NCI-H146 (cell line): ENCODE measurements at places on chromosomes 5 and 9.
A peak's percentile ranks its signal among the peaks of the same experiment; 100 is the strongest.

- no peak for DNase-seq
These were observed 102.0 kb downstream of the ARHGAP26 start for GRCh38 chr5:142872217-142872616.

DNA sequence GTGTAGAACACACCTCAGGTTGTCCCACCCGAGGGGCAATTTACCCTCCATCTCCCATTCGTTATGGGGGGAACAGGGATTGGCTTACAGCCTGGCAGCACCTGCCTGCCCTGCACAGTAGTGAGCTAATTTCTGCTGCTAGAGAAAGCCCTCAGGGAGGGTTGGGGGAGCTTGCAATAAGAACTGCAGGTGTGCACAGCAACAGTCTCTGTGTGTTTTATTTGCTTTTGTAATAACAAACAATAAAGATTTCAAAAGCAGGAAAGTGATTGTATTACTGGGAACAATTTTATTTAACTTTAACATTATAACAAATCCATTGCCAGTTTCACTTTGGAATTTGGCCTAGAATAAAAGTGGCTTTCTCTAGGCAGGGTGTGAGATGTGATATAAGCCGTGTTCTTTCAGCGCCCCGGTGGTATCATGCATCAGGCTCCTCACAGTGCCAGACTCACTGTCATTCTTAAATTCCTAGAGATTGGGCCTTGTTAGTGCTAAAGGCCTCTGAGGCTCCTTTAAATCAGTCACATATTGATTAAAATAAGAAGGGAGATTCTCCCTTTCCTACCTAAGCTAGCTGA lies 81.1 kb downstream of the RMI1 start:
- DNase-seq, result peak; percentile 86

- DNase-seq, result no peak
These were observed 296.6 kb upstream of the PCSK5 start for GRCh38 chr9:75593920-75594319.

DNA sequence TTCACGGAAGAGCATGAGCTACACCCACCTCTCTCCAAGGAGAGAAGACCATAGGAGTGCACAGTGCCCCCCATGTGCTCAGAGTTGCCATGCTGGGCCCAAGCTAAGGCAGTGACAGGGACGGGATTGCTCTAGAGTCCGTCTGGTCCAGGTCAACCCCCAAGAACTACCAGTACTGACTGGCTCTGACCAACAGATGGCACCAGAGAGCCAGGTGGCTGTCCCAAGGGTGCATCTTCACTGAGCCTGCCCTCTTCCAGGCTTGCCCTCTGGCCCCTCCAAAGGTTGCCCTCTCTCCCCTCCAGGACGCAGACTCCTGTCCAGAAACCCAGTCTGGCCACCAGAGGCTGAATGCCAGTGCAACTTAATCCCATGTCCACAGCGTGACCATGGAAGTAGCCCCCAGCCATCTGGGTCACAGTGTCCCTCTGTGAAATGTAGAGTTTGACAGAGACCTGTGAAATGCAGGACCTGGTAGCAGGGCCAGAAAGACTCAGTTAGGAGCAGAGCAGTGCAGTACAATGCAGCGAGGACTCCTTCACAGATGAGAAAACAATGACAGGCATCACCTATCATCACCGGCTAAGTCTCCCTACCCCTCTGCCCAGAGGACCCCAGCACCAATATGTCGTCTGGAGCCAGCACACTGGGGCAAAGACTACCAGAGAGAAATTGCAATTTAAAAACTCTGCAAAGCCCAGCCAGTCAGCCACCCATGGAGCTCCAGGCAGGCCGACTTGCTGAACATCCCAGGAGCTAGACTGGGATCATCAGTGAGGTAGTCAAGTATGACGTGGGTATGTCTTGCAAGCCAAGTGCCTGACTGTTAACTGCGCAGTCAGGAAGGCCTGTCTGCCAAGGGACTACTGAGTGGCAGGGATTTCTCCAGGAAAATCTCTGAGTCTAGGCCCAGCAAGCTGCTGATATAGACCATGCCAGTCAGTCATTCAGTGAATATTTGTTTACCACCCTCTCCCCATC lies 7.7 kb upstream of the SKP1 start:
- peak; percentile 38 for DNase-seq

- no peak for DNase-seq
These were observed 80.5 kb upstream of the SPATA31C2 start for GRCh38 chr9:88218726-88219125.

- DNase-seq, result peak; percentile 16
These were observed 624 bp upstream of the RETREG1 start for GRCh38 chr5:16617274-16617968.

DNA sequence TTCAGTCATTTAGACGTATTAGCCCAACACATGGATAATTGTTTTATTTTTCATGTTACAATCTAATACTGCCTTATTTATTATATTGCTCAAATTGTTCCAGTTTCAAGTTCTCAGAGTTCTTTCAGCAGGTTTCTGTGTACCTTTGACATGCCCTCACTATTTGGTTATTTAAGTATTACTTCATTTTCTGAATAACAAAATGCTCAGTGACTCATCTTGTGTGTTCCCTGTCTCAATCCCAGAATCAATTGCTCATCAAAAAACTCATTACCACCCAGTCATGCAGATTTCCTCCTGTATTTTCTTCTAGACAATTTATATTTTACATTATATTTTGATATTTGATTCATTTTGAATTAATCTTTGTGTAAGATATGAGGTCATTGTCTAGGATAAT lies 562.6 kb downstream of the ANXA1 start:
- DNase-seq, result no peak

DNA sequence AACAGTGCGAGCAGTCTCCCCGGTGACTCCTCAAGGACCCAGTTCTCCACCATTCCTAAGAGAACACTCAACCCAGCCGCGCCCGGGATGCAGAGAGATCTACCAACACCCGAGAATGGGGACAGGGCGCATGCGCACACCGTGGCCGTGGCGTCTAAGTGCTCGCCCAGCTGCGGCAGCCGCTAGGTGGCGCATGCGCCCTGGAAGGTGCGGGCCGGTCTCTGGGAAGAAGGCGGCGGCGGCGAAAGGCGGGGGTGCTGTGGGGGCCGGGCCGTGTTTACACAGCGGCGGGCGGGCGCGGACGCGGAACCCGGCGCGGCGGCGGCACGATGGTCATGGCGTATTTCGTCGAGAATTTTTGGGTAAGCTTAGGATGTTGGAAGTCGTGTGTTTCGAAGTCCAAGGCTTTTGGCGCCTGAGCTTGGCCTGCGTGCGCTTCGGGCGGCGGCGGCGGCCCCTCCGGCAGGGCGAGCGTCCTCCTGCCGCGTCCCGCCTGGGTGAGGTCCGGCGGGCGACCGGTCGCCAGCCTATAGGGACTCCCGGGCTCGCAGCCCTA lies at the start of gene FCHO2:
Gene FCHO2 (plus strand): TSS at position 274 of the 556 bp plus-strand sequence. CDS start 56 bp downstream, at position 330.
- peak; percentile 95 for DNase-seq

GRCh38 chr9:136747161-136748060 lies 914 bp downstream of the LCN6 start:
- no peak for DNase-seq

- no peak for DNase-seq
These were observed 1683.2 kb downstream of the MAT2B start for GRCh38 chr5:165188556-165189175.

GRCh38 chr5:133048993-133049725 lies 2.7 kb upstream of the HSPA4 start:
- DNase-seq, result no peak

DNA sequence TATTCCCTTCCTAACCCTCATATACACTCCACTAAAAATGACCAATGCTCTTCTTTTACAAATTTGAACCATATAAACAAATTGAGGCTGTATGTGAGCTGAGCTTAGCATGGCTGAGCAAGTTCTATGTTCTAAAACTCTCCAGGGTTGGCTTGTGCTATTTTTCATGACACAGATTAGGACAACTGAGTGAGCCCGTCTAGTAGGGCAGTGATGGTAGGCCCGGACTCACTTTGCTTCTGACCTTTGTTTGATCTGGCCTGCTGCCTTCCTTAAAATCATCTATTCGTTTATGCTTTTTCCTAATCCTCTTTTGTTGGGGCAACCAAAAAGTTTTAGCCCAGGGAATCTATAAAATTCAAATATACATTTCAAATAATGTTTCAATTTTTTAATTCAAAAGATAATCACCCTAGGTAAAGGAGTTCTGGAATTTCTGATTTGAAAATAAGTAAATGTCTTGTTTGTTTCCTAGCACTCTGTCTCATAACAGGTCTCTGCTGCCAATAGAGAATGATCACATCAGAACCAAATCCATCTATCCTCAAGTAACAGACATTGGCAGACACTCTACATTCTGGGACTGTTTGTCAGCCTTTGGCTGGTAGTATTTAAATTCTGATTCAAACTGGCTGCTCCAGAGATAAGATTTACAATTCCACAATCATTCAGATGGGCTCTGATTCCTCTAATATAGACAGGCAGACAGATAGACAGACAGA lies 217.0 kb upstream of the TARS1 start:
- no peak for DNase-seq

- DNase-seq, result no peak
These were observed 66.5 kb downstream of the KIAA0825 start for GRCh38 chr5:94551858-94552257.

- DNase-seq, result no peak
These were observed 29.6 kb downstream of the CRHBP start for GRCh38 chr5:76982450-76982849.

DNA sequence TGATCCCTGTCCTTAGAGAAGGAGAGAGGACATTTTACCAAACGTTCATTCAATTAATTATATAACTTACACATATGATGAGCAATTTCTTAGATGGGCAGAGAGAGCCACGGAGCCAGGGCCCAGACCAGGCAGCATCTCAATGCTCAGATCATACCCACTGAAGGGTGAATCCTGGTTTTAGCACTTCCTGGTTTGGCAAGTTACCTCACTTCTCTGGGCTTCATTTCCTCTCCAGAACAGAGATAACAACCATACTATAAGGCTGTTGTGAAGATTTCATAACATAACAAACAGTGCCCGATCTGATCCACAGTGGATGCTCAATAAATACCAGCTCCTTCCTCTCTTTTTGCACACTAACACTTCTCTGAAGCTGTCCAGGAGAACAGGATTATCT lies 271.1 kb downstream of the DENND1A start:
- no peak for DNase-seq

DNA sequence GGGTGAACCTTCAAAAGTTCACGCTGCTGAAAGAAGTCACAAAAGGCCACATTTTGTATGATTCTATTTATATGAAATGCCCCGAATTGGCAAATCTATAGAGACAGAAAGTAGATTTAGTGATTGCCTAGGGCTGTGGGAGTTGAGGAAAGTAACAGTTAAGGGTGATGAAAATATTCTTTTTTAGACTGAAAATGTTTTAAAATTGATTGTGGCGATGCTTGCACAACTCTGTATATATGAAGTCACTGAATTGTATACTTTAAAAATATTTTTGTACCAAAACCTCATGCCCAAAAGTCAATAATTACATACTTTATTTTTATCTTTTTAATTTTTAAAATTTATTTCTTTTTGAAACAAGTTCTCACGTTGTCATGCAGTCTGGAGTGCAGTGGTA lies 30.3 kb downstream of the HSPA4 start:
- no peak for DNase-seq

GRCh38 chr9:35521708-35522107 lies 31.8 kb downstream of the RUSC2 start:
- DNase-seq, result no peak

- DNase-seq, result no peak
These were observed 715.3 kb upstream of the WWC1 start for GRCh38 chr5:167576126-167576525.

GRCh38 chr9:138083873-138084272 lies 206.3 kb downstream of the CACNA1B start:
- DNase-seq, result no peak

- DNase-seq, result no peak
These were observed 18.1 kb upstream of the ZBTB34 start for GRCh38 chr9:126842220-126842842.

- DNase-seq, result no peak
These were observed 32.6 kb downstream of the PAX5 start for GRCh38 chr9:37001459-37001858.

DNA sequence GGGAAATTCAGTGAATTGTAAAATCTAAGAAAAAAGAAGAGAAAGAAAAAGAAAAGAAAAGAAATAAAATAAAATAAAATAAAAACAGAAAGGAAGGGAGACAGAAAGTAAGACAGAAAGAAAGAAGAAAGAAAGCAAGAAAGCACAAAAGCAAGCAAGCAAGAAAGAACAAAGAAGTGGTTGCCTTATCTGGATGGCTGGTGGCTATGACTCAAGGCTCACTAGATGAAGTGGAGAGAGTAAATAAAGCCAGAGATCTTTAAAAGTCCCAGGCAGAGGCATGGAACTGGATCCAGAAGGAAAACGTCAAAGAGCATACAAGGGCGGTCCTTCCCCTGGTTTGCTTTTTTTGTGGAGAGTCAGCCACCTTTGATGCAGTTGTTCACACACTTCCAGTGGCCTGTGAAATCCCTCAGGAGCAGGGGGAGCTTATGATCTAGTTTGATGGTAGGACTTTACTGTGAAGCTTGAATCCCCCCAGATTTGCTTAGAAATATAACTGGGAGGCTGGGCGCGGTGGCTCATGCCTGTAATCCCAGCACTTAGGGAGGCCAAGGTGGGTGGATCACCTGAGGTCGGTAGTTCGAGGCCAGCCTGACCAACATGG lies 176.7 kb upstream of the HMHB1 start:
- DNase-seq, result no peak

- no peak for DNase-seq
These were observed 239.9 kb downstream of the ROR2 start for GRCh38 chr9:91710158-91710557.
